ENCODE measurements at places on chromosomes 11 and 22.

GRCh38 chr11:130308886-130309285 is 5.8 kb downstream of the ZBTB44 start:
- no peak for DNase-seq

DNA sequence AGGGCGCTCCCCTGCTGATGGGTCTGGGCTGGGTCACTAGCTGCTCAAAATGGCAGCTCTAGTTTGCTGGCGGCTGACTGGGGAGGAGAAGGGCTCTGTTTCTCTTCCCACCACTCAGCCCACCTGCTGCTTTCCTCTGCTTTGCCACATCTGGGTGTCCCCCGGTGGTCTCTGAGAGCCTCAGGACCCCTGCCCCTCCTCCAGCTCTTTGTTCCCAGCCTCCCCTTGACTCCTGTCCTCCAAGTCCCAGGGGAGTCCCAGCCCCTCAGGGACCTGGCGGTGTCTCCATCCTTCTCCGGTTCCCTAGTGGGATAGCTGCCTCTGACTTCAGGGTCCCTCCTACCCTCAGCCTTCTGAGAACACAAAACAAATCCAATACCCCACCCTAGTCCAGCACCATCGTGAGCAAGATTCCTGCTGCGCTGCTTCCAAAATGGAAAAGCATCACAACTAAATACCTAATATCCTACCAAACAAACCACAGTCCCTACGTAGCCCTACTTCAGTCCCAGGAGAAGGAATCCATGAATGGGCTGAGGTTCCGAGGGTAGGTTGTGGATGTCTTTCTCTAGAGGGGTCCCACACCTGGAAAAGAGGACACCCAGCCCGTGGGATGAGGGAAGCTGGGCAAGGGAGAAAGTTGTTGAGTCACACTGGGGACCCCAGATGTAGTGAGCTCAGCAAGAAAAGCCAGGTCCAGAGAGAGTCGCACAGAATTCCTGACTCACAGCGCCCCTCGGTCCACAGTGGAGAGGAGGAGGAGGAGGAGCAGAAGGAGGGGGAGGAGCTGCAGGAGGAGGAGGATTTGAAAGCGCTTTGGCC is 45.0 kb upstream of the NNMT start:
- DNase-seq: no peak

- no peak for DNase-seq
Observed at GRCh38 chr11:17551347-17552040, 4.4 kb downstream of the OTOG start.

DNA sequence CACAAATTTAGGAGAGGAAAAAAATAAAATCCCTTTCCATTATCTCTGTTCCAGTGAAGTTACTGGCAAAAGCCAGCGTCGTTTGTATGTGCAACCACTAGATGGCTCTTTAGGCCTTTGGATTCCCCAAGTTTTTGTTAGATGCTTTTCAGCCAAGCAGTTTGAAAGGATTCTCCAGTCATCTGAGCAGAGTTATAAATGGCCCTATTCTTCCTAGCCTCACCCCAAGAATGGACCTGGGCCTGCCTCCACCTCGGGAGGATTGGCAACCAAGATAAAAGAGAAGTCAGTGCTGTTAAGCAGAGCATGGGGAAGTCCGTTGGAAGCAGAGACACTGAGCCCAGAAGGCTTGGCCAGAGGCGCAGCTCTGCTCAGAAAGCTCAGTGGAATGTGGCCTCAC is 15.4 kb downstream of the FAM181B start:
- DNase-seq: peak; percentile 14

GRCh38 chr11:1356478-1356960 is 33.2 kb upstream of the BRSK2 start:
- no peak for DNase-seq

- DNase-seq: peak; percentile 73
Observed at GRCh38 chr11:61297746-61298145, 2.6 kb upstream of the VWCE start.

- no peak for DNase-seq
Observed at GRCh38 chr11:67564230-67564629, 19.4 kb upstream of the GSTP1 start.

DNA sequence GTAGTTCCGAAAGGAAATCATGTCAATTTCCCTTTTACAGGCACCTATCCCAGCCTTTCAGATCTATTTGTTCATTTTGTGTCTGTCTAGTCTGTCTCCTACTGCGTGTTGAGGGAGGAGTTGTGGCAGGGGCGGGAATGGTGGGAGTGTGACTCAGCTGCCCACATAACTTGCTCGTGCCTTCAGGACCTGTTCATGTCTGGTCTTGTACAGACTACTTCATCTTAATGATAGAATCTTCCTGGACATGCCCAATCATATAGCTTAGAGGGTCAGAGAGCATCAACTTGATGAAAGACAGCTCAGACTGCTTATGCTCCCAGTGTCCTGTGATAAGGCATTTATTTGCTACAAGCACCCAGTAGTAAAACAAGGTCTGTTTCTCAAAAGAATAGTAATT is 61.0 kb upstream of the BIRC3 start:
- DNase-seq: no peak

DNA sequence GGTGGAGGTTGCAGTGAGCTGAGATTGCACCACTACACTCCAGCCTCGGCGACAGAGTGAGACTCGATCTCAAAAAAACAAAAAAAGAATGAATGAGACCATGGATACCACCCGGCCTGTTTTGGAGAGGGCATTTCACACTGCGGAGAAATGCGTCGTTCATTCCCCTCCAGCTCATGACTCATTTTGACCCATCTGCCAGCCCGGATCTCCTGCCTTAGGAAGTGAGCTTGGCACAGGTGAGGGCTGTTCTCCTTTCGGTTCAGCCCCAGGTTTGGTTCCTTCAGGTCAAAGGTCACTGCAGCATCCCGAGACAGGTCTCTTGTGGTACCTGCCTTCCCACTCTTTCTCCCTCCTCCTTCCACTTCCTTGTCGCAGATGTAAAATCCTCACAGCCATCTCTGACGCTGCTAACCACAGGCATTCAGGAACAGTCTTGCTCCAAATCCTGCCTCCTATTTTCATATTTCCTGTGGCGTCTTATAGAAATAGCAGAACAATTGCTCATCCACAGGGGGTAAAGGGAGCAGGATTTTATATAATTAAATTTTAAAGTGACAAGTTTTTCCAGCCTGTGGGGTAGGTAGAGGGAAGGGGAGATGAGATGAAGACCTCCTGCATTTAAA is 517.9 kb downstream of the NTM start:
- DNase-seq: no peak

DNA sequence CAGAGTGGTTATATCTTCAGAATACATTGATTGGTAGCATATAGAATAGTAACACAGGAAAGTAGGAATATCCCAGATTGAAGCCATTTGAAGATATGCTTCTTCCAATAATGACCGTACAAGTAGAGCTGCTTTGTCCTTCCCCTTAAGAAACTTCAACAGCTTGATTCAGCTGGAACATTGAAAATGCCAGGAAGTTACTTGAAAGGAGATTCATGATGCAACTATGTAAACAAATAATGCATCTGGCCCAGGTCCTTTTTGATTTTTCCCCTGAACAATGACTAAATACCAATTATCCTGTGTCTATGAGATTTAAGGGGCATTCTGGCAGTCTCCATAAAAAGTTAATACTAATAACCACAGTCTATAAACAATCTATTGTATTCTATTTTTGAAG is 3.0 kb downstream of the DKK3 start:
- no peak for DNase-seq

- DNase-seq: no peak
Observed at GRCh38 chr22:25645964-25646363, 81.5 kb downstream of the GRK3 start.

GRCh38 chr22:45562537-45563361 is 60.1 kb downstream of the FBLN1 start:
- DNase-seq: no peak

GRCh38 chr22:48270731-48271130 is 1508.3 kb downstream of the TBC1D22A start:
- no peak for DNase-seq

GRCh38 chr11:86923999-86924766 is 31.0 kb downstream of the FZD4 start:
- no peak for DNase-seq

GRCh38 chr11:77090046-77090372 is 12.6 kb upstream of the OMP start:
- DNase-seq: no peak

DNA sequence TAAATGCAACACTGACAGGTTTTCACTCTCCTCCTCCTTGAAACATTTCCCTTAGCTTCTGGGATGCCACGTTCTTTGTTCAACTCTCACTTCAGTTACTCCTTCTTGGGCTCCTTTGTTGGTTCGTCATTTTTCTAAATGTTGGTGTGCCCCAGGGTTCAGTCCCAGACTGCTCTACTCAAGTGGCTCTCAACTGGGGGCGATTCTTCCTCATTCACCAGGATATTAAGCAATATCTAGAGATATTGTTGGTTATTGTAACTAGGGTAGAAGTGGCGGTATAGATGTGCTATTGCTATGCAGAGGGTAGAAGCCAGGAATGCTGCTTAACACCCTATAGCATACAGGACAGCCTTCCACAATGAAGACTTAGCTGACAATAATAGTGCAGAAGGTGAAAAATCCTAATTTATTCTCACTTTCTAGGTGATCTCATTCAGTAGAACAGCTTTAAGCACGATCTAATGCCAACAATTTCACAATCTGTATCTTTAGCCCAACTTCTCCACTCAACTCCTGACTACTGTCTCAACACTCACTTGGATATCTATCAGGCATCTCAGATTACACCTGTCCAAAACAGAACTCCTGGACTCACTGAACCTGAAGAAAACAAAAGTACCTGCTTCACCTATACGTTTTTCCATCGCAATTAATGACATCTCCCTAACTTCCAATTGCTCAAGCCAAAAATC is 4.6 kb downstream of the NUP160 start:
- DNase-seq: peak; percentile 78

GRCh38 chr22:17648569-17648968 is 10.0 kb downstream of the BCL2L13 start:
- DNase-seq: peak; percentile 32

DNA sequence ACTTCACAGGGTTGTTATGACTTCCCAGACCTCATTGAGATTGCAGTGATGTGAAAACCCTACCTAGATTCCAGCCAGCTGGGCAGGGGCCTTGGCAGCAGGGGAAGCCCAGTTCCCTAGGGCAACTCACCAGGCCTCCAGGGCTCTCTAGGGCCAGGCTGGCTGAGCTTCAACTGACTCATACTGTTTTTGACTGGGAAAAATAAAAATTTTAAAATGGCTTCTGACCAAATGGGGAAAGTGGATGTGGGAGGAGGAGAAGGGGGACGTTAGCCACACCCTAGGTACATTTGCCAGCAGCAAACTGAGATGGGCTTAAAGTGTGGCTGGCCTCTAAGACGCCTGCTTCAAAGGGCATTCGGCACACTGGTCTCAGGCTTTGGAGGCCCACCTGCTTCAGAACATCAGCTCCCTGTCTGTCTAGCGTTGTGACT is 39.0 kb downstream of the BMAL1 start:
- DNase-seq: no peak

GRCh38 chr22:21686634-21687393 is 21.0 kb downstream of the PPIL2 start:
- DNase-seq: no peak

- DNase-seq: peak; percentile 49
Observed at GRCh38 chr11:65429724-65430405, 7.3 kb downstream of the NEAT1 start.

- DNase-seq: no peak
Observed at GRCh38 chr11:76752321-76753143, 30.6 kb upstream of the TSKU start.

DNA sequence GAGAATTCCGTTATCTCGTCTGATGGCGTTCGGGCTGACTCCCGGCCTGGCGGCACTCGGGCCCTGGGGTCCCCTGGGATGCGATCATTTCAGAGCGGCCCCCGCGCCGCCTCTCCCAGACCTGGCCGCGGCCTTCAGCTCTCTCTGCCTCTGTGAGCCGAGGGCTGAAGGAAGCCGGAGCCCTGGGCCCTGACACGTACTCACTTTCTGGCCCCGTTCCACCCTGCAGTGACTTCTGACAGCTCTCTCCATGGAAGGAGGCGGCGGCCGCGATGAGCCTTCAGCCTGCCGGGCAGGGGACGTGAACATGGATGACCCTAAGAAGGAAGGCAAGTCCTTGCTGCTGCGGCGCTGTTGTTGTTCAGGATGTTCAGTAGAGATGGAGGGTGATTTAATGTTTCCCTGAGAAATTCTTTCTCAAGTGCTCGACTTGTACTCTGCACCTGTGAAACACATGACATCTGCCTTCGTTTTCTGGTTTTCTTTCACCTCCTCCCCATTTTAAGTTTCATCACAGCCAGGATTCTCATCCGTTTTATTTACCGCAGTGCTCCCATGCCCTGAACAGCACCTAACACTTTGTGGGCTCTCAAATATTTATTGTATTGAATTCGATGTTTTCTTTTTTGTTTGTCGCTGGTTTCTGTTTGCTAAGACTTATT is 612 bp downstream of the GTSE1 start:
- DNase-seq: no peak

- DNase-seq: no peak
Observed at GRCh38 chr11:72475381-72475780, 41.0 kb upstream of the CLPB start.

DNA sequence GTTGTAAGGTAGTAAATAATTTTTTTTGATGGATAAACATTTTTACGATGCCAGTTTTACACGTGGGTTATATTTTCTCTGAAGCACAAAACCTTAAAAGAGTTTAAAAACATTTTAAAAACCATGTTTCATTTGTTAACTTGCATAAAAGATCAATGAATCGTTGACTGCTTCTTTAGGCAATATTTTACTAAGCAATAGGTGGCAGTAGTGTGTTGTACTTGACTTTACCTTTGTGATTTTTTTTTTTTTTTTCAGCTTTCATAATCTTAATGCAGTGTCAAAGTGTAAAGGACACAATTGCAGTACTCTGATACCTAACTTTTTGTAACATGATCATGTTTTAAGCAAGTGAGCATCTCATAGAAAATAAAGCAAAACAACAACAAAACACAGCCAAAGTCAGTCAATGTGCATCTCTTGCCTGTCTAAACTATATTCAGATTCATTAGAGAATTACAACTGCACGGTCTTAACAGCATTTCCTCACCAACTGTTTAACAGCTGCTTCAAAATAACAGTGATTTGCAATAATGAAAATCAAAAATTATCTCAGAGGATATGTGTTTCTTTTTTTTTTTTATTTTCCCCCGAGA is 27.7 kb downstream of the DNAJC24 start:
- DNase-seq: no peak

Measured in MV-4-11 (cell line).